ENCODE measurements at places on chromosomes 16 and 17.

GRCh38 chr17:50328363-50329325 is 17.3 kb upstream of the XYLT2 start:
- DNase-seq, result peak; percentile 45

GRCh38 chr16:87305505-87306391 is 11.4 kb downstream of the C16orf95 start:
- DNase-seq, result no peak

DNA sequence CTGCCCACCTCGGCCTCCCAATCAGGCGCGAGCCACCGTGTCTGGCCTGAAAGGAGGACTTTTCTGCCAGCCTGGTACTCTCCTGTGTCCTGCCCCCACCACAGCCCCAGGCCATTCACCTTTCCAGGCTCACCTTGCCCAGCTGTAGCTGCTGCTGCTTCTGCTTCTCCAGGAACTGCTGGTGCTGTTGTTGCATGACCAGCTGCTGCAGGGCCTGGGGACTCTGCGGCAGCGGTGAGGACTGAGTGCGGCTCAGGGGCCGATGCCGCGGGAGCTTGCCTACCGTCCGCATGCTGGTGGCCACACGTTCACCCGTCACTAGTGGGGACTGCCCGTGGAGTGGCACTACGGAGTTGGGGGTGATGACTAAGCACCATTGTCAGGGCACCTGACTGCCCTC is 17.7 kb downstream of the G6PC3 start:
- DNase-seq, result no peak

GRCh38 chr17:82832881-82833475 is 6.8 kb downstream of the ZNF750 start:
- DNase-seq, result no peak

DNA sequence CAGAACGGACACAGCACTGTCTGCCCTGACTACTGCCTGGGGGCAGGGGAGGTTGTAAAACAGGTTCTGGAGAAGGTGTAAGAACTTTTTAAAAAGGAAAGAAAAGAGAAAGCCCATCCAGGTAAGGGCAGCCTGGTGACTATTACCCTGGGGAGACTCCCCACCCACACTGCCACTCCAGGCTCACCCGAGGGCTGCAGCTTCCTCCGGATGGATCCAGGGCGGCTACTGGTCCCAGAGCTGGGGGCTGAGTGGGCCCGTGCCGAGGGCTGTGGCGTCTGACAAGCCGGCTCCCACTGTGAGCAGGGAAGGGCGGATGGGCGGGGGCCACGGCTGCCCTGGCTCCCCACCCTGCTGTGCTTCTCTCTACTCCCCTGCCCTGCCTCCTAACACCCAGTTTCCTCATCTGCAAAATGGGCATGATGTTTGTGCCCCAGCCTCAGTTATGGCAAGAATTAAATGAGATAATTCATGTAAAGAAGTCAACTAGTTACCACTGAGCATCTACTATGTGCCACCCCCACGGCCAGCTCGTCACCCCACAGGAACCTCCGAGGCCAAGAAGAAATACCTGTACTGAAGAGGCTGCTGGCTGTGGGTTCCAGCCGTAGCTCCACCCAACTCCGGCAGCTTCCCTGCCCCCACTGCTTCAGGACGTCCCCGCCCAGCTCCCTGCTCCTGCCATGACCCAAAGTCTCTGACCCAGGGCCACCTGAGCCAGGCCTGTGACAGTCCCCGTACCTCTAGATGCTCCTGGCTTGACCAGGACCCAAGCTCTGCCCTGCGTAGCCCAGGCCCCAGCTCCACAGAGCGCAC is 24.2 kb downstream of the KATNB1 start:
- DNase-seq, result no peak

GRCh38 chr16:56625140-56625942 is at the start of gene MT1E:
MT1E (plus strand) TSS chr16:56625781; CDS start chr16:56625852, 71 bp downstream.
- peak; percentile 72 for DNase-seq

GRCh38 chr17:27269974-27270373 is 23.9 kb upstream of the WSB1 start:
- no peak for DNase-seq

DNA sequence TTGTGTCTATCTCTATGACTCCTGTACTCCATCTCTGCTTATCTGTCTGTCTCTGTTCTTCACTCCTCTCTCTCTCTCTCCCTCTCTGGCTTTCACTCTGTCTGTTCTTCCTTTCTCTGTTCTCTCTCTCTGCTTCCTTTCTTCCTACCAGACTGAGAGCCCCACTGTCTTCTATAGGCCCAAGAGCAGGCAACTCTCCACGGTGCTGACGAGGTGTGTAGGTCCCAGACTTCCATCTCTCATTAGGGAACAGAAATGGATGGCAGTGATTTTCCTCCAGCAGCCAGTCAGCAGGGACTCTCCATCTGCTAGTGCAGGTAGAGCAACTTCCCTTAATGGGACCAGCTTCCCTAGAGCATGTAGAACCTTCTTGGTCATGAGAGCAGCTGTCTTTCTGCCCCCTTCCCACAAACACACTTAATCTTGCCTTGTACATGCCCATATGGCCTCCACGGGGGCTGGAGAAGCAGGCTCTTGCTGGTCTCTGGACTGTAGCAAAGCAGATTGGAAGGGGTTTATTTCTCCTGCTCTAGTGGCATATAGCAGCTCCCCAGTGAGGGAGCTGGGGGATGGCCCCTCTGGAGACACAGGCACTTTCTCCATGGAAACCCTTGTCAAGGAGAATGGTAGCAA is 47.8 kb upstream of the NLRP1 start:
- DNase-seq, result no peak

- no peak for DNase-seq
Observed at GRCh38 chr16:65235339-65236177, 113.7 kb upstream of the CDH11 start.

DNA sequence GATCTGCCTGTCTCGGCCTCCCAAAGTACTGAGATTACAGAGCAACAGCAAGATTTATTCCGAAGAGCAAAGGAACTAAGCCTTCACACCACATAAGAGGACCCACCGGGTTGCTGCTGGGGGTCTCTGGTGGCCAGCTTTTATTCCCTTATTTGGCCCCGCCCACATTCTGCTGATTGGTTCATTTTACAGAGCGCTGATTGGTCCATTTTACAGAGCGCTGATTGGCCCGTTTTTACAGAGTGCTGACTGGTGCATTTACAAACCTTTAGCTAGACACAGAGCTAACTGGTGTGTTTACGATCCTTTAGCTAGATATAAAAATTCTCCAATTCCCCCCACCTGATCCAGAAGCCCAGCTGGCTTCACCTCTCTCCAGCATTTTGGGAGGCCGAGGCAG is 26.3 kb downstream of the COPRS start:
- no peak for DNase-seq

DNA sequence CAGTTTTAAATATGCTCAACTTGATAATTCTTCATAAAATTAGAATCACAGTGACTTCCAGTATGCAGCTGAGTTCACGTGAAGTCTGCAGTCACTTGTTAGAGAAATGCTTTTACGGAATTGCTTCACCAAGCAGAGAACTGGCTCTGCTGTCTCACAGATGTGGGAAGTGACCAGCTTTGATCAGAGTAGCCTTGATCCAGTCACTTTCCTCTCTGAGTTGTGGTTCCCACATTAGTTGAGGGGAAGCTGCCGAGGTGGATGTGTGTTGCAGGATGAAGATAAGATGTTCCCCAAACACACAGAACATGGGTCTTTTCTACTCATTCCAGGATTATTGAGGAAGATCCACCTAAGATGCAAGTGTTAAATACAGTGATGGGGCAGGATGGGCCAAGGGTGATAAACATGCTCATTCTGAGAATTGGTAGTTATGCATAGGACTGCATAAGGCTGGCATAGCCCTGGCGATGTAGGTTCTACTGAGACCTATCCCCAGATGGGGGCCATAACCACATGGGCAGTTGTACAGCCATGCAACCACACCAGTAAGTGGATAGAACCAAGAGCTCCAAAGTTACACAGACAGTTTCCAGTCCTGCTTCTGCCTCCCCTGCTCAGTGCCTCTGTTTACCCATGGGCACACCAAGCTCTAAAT is 168.9 kb upstream of the MAF start:
- DNase-seq, result peak; percentile 13

GRCh38 chr16:60027351-60027750 is 1293.2 kb upstream of the GOT2 start:
- no peak for DNase-seq

- no peak for DNase-seq
Observed at GRCh38 chr17:34527136-34527907, 52.1 kb upstream of the TMEM132E start.

- DNase-seq, result no peak
Observed at GRCh38 chr17:21299981-21300600, 15.6 kb downstream of the MAP2K3 start.

DNA sequence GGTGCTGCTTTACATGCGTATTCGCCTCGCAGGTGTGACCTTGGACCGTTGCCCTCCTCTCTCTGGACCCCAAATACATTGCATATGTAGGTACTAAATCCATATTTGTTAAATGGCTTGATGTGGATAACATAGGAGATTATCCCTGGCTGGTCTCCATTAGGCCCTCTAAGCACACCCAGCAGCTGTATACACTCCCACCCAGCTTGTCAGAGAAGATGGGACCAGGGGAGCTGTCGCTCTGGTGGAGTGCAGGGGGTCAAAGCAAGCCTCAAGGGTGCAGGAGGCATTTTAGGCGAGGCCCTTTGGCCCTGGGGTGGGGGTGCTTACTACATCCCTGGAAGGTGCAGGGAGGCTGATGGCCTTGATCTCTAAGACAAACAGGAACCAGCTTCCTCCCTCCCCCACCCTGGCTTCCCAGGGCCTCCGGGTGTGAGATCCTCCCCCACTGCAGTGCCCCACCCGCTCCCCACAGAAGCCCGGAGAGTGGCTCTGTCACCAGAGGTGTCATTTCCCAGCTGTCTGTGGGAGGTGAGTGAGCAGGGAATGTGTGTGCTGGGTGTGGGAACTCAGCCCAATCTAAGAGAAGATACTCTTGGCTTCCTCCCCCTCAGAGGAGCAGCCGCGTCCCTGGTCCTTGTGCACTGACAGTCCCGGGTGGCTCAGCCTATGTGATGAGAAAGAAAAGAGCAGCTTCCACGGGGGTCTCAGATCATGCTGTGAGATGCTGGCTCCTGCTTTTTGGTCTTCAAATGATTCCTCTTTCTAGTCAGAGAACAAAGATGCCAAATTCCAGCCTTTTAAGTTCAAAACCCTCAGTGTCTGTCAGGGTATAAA is 1.4 kb upstream of the VAMP2 start:
- peak; percentile 77 for DNase-seq

- DNase-seq, result no peak
Observed at GRCh38 chr17:44115585-44116415, 7.6 kb downstream of the HDAC5 start.

DNA sequence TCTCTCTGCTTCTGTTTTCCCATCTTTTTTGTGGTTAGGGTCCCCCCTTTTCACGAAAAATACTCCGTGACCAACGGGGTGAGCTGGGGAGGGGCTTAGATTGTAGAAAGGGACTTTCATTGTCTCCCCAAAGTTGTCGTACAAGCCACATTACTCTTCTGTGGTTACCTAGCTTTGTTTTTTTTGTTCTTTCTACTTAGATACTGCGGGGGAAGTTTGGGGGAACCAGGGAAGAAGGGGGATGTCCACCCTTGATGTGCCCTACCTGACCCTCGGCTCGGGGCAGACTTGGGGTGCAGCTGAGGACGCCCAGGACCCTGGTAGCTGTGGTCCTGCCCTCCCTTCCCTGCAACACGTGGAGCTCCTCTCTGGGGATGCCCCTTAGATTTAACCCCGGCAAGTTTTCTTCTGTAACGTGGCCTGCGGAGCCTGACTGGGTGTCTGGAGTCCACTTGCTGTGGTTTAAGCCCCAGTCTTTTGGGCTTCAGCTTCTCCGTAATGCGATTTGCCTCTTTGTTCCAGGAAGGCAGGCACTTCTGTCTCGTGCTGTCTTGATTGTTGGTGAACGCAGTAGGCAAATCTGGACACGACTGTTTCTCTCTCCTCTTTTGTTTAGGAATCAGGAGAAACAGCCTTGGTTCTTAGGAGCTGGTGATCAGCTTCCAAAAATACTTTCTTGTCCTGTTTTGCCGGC is 892 bp downstream of the ABCC1 start:
- peak; percentile 53 for DNase-seq

DNA sequence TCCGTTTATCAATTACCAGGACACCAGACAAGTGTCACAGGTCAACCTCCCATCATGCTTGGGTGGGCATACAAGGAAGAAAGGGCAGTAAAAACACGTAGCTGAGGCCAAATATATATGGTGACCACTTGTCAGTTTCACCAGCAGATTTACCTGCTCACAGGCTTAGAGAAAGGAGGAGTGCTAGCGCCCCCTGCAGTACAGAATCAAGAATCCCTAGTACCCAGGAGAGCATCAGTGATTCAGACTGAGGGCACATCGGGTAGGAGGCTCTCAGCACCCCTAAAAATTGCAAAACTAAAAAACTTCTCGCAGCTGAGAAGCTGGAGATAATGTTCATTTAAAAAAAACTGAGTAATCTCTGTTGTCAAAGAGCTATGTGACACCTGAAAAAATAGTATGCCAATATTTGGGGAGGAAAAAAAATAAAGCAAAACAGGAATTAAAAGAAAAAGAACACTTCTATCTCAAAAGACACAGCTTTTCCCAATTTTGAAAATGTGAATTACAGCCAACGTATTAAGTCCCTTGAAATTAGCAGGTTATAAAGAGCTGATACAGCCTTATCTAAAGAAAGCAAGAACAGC is 21.2 kb upstream of the MON1B start:
- DNase-seq, result peak; percentile 12

DNA sequence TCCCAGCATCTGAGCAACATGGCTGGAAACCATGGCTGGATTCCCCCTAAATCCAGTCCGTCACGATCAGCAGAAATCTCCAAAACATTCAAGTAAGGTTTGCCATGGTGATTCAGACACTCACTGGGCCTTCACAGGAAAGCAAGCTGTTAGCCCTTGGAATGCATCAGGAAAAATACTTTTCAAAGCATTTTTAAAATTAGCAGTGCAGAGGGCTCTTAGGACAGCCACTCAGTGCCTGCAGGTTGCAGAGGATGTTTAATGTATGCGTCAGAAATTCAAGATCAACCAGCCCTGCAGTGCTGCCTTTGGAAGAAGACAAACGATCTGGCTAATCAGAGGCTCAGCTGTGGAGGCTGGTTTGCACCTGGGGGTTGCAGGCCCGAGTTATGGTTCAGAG is 50.3 kb downstream of the FOXL1 start:
- no peak for DNase-seq

GRCh38 chr17:51050291-51051033 is 70.2 kb downstream of the SPAG9 start:
- no peak for DNase-seq

DNA sequence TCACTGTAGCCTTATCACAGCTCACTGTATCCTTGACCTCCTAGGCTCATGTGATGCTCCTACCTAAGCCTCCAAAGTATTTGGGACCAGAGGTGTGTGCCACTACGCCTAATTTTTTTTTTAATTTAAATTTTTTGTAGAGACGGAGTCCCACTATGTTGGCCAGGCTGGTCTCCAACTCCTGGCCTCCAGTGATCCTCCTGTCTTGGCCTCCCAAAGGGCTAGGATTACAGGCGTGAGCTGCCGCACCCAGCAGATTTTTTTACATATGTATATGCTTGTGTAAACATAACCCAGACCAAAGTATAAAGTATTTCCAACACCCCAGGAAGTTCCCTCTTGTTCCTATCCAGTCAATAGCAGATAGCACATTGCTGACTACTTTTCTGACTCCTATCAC is 1.7 kb upstream of the PGP start:
- no peak for DNase-seq

- DNase-seq, result no peak
Observed at GRCh38 chr16:53817812-53818550, 114.0 kb downstream of the FTO start.
